ENCODE measurements at places on chromosomes 13 and 19.

- DNase-seq, result peak; percentile 52
Observed at GRCh38 chr19:3284759-3285646, 60.5 kb downstream of the CELF5 start.

GRCh38 chr19:39752795-39753194, 15.0 kb upstream of the CLC start:
- DNase-seq, result no peak

- DNase-seq, result no peak
Observed at GRCh38 chr13:28601581-28601980, 57.3 kb upstream of the POMP start.

- no peak for DNase-seq
Observed at GRCh38 chr13:51816604-51817249, 12.8 kb upstream of the DHRS12 start.

GRCh38 chr19:52351512-52351911, 15.5 kb downstream of the ZNF610 start:
- DNase-seq, result no peak

DNA sequence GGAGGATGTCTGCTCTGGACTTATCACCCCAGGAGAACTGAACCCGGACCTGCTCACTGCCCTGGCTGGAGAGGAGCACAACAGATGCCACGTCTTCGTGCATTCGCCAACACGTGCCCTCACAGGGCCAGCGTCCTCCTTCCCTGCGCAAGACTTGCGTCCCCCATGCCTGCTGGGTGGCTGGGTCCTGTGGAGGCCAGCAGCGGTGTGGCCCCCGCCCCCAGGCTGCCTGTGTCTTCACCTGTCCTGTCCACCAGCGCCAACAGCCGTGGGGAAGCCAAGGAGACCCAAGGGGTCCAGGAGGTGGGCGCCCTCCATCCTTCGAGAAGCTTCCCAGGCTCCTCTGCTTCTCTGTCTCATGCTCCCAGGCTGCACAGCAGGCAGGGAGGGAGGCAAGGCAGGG, 3.4 kb upstream of the TEKTIP1 start:
- DNase-seq, result no peak
